ENCODE measurements at places on chromosomes 5 and 9.

DNA sequence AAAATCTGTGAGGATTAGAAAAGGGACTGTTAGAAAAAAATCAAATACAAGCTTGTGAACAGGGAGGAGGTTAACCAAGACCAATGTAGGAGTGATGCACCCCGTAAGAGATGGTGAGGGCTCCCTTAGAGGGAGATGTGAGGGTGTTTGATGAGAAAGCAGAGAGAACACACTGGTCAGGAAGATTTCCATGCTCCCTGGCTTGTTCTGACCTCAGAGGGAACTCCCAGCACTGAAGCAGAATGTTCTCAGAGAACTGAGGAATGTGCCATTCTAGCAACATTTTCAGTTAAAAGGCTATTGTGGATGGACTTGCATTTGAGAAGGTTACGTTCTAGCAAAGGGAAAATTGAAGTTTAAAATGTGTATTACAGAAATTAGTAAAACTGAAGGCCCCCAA lies 110.6 kb downstream of the HTR4 start:
- DNase-seq: no peak

DNA sequence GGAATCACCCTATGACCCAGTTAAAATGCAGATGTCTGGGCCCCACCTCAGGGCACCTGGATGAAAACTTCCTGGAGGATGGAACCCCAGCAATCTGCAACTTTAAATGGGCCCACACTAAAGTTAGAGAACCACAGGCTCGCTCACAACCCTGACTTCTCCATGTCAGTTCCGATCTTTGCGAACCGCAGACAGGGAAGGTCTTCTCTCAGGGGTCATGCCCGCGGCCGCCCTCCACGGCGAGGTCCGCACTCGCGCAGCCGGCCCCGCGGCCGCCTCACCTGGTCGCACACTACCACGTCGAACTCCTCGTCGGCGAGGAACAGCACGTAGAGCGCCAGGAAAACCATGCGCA lies 499 bp downstream of the ALG2 start:
- DNase-seq: no peak

DNA sequence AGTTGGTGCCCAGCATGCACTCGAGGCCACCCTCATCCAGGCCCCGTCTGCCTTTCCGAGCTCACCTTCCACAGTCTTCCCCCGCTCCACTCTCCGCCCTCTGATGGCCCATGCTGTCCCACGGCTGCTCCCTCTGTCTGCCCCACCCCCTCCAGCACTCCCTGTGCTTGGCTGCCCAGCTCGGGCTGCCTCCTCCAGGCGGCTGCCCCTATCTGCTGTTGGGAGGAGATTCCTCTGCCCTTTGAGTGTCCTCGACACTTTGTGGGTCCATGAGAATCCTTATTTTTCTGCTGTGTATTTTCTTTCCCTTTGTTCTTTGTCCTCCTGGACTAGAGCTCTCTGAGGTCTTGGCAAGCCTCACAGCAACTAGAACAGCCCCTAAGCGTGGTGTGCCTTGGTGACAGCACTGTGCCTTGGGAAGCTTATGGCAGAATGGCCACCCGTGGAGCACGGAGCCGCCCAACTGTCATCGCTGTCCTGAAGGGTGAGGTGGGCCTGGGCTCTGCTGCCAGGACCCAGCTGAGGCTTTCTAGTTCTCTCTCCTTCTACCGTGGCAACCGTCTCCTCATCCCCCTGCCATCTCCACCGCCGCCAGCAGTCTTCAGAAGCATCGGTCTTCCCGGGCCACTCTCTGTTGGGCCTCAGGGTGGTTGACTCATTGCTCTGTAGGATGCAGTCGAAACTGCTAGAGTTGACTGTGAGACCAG lies 5.2 kb downstream of the NTMT1 start:
- DNase-seq: no peak

GRCh38 chr9:124277420-124277819 lies 19.7 kb downstream of the NEK6 start:
- DNase-seq: no peak

DNA sequence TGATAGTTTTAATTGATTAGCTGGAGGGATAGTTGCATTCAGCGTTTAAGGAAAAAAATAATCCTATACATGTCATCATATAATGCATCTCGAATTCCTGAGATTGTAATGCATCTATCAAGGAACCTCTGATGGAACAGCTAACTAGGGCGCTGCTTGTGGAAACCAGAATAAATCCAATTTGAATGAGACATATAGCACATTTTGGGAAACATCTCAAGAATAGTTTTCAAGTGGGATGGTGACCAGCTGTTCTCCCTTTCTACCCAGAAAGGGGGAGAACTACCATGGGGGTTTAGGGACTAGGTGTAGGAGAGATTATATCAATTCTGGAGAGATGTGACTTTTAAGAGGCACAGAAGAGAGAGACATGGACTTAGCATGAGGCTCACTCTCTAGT lies 319.3 kb upstream of the BRINP1 start:
- DNase-seq: peak; percentile 69

DNA sequence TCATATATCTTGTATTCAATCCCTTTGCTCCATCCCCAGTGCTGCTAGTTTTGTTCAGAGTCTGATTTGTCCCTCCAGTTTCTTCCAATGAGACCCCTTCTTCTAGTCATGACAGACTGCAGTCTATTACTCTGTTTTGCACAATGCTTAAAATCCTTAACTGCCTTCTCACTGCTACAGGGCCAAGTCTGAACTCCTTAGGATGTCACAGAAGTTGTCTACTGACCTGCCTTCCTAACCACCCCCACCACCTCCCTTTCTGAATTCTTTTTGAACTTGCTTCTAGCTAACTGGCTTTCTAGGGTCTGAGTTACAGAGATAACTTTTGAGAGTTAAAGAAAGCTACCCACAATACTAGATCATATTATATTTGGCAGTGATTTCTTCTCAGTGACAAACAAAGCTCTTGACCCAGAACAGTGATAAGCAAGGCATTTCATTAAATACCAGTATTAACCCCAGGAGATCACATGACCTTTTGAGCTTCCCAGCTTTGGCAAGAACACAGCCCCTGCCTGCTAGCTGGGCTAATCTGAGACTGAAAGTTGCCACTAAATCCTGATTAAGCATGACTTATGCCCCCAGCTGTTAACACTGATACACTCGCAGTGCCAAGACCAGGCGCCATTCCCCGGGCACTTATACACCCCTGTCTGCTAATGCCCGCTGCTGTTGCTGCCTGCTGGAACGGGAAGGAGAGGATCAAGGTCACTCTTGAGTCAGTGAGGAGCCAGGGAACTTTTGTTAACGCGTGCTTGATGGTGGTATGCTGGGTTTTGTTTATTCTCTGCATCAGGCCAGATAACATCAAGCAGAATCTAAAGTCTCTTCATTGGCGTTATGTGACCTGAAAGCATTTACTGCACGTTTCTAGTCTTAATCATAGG lies 36.4 kb upstream of the ADAMTSL1 start:
- DNase-seq: peak; percentile 74

DNA sequence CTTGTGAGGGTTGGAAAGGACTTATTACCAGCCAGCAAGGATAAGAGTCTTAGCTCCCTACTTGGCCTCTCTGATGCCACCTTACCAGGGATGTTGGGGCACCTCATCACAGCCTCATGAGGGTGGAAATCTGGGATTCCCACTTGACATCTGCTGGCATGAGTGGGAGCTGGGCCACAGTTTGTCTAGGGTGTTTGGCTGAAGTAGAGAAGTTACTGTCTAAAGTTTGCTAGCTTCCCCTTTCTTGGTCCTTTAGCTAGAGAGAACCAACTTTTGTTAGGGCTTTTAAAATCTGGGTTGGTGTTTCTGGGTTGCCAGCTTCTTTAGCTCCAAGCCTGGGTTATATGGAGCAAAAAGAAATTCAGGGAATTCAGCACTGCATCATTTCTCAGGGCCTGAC lies 57.5 kb upstream of the GNA14 start:
- DNase-seq: no peak

DNA sequence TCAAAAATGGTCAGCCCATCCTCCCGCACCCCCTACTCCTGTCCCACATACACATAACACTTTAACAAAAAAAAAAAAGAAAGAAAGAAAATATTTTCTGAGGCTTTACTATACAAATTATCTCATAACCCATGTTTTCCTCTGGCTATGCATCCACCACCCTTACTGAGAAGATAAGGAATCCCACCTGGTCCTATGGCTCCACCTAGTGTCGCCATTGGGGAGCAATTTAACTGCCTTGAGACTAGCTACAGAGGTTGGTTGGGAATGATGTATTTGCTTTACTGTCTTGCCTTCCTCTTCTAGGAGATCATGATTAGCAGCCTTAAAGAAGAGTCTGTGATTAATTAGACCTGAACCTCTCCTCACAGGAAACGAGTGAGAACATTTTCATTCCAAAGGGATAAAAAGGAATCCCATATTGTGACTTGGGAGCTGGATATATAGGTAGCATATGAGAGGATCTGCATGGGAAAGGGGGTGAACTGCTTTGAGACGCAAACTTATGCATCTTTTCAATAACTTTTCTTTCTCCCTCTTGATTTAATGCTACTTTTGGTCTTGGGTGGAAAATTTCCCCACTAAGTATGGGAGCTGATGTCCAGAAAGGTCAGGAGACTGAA lies 77.7 kb upstream of the SELENOP start:
- no peak for DNase-seq

DNA sequence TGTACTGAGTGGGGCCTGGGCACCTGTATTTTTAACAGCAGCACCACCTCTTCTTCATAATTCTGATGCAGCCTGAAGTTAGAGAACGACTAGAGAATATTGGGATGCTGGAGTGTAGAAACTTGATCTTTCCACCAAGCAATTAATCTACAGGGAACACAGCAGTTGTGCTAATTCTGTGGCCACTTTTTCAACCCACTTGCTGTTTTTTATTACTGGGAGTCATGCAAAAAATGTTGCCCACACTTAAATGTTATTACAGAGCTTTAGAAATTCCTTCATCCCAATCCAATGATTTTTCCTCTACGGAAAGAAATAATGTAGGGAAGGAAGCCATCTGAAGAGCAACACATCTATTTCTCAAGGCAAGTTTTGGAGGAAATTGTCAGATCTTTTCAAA lies 190.9 kb upstream of the TUT7 start:
- no peak for DNase-seq

DNA sequence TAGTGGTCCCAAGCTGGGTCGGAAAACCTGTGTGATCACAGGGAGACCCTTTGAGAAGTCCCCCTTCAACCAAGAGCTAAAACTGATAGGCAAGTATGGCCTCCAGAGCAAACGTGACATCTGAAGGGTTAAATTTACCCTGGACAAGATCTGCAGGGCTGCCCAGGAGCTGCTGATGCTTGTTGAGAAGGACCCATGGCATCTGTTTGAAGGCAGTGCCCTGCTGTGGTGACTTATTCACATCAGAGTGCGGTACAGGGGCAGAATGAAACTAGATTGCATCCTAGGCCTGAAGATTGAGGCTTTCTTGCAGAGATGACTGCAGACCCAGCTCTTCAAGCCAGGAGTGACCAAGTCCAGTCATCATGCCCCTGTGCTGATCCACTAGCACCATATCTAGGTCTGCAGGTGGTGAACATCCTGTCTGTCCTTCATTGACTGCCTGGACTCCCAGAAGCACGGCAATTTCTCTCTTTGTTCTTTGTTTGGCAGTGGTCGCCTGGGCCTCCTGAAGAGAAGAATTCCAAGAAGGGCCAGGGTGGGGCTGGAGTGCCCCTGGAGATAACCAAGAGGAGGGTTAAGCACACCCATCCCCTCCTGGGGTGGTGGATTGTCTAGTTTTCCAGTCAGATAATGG lies 25.7 kb upstream of the CHD1 start:
- no peak for DNase-seq

GRCh38 chr5:87367243-87367642 lies 45.5 kb downstream of the CCNH start:
- no peak for DNase-seq

DNA sequence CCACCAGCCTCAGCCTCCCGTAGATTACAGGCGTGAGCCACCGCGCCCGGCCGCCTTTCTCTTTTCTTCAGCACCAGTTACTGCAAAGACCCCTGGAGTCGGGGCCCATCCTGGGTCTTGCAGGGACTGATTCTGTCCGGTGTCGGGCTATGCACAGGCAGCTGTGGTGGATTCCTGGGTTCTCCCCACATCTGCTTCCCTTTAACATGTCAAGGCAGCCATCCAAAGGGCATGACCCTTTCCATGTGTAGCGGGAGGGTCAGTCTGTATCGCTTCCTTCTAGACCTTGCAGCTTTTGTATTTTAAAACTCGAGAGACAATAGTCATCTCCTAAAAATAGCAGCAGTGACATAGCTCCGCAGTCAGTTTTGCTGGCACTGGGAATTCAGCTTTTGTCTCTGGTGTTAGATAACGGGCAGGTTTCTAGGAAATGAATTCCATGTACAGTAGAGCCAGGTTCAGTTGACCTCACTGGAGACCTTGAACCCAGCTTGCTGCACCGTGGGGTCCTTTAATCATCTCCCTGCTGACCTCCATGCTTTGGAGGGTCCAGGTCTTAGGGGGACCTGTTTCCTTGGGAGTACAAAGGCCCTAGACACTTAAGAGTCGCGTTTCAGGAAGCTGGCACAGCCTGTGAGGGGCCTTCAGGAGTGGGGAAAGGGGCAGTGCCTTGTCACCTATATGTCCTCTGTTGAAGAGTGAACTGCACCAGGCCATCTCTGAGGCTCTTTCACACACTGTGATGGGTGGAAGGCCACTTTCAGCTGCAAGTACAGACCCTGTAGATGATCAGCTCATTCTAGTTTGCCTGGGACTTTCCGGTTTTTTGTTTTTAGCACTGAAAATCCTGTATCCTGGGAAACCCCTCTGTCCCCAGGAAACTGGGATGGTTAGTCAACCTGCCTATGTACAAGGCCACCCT lies 13.8 kb downstream of the ANKRD33B start:
- no peak for DNase-seq

Data from NCI-H524 treated with DMSO at 0.1 percent for 48 hours (cell line).